ENCODE measurements at places on chromosomes 12 and 14. TPM values are rescaled to one million over a fixed set of nuclear protein-coding genes. Genes with fewer than 3 reads are reported as not detected.

The HDAC7 gene
- 22.7 TPM for total RNA-seq

The EIF2S3B gene
- total RNA-seq: not detected

- H3K27ac ChIP-seq: no peak overlapping the region
- DNase-seq: no peak
- no peaks in the 10 kb centered on the region for H3K27me3 ChIP-seq
- peaks cover 7% of the 10 kb centered on the region for H3K4me1 ChIP-seq
- H3K36me3 ChIP-seq: no peaks in the 10 kb centered on the region
Observed at GRCh38 chr12:116604178-116604895, 45.2 kb downstream of the MAP1LC3B2 start.

DNA sequence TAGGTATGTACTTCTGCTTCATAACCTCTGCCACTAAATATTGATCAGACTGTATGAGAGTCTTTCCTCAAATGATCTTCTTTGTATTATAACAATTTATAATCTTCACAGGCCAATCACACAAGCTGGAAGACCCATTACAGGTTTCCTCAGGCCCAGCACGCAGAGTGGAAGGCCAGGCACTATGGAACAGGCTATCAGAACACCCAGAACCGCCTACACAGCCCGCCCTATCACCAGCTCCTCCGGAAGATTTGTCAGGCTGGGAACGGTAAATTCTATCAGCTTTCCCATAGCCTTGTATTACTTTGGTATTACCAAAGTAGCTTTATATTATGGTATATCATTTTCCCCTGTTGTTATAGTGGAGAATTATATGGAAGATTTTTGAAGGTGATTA is 16.5 kb downstream of the TTC8 start:
- no peaks in the 10 kb centered on the region for H3K27me3 ChIP-seq
- no peak for DNase-seq
- no peaks in the 10 kb centered on the region for H3K36me3 ChIP-seq
- no peaks in the 10 kb centered on the region for H3K4me1 ChIP-seq
- H3K27ac ChIP-seq: no peak overlapping the region

The LBHD2 gene
- total RNA-seq: not detected

DNA sequence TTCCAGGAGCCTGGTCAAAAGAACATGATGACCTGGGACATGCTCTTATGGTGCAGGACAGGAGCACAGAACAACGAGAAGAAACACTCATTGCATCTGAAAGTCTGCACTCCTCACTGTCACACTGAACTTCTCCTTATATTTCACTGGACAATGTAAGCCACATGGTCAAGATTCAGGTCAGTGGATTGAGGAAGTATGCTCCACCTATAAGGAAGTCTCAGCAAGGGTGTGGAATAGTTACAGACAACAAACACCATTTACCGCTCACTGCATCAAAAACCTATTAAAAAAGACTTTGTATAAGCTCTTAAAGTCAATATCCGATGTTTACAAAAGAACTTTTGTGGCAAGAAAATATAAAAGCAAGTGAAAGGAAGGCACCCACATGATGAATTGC is 153.1 kb upstream of the FOXG1 start:
- DNase-seq: no peak
- H3K4me1 ChIP-seq: no peaks in the 10 kb centered on the region
- no peaks in the 10 kb centered on the region for H3K27me3 ChIP-seq
- no peaks in the 10 kb centered on the region for H3K36me3 ChIP-seq

All from transverse colon (tissue), 4 donors.